ENCODE measurements at places on chromosomes 12 and 14. TPM values are rescaled to one million over a fixed set of nuclear protein-coding genes. Genes with fewer than 3 reads are reported as not detected.

Gene ZNF664
- total RNA-seq = 18.5 TPM

Gene PTPN6
- total RNA-seq = 99.9 TPM

Gene VRTN
- not detected for total RNA-seq

Gene FAR2
- 7.0 TPM for total RNA-seq

Gene OR6C2
- total RNA-seq = not detected

Gene ZFYVE21
- 2.0 TPM for total RNA-seq

All from mononuclear cell (primary cell).